ENCODE measurements at places on chromosomes 2 and 18.

DNA sequence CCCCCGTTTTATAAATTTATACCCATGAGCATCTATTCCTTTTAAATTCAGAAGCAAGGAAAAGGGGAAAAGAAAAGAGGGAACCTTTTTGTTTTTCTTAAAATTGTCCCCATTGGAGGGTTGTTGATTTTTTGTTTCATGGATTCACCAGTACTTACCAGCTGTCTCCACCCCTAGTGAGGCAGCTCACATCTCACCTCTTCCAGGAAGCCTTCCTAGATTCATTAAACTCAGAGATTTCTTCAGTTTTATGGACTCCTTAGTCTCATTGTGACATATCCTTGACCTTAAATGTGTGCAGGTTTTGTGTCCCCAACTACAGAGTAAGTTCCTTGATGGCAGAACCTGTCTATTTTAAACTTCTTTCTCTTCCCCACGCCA lies 35.9 kb downstream of the EFR3B start:
- DNase-seq: no peak

- DNase-seq: no peak
Measured at GRCh38 chr2:174840436-174840835, 76.2 kb upstream of the CHRNA1 start.

- DNase-seq: no peak
Measured at GRCh38 chr2:73000808-73001570, 70.5 kb downstream of the SFXN5 start.

GRCh38 chr18:56977309-56977708 lies 169.6 kb upstream of the BOD1L2 start:
- no peak for DNase-seq

DNA sequence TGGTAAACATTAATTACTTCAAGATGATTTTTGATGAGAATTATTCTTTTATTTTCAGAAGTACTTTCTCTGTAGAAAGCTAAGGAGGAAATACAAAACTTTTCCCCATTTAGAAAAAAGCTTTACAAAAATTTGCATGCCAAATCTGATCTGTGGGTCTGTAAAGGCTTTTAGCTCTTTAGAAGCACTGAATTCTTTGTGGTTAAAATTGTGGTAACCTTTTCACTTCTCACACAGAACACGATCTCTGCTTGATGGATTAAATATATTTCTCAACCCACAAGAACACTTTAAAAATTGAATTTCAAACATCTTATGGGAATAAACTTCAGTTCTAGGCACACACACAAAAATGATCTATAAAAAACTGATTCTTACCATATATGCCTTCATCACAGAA lies 63.7 kb downstream of the VIL1 start:
- no peak for DNase-seq

Measured in 8988T (cell line).